ENCODE measurements at places on chromosomes 7 and 10.

DNA sequence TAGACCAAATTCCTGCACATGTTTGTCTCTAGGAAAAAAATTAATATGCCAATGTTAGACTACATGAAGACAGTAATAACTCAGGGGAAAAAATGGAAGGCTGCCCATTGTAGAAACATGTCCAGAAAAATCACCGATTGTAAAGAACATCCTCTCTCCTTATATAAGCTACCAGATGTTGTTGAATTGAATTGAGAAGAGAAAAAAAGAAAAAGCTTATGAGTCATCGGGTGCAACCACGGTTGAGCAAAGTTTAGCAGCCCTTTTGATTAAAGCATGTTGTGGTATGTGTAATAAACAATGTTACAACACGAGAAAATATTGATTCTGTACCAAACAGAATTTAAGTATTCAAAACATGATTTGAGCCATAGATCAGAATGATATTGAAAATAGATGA, 102.3 kb upstream of the ARHGAP21 start:
- no peak for DNase-seq

DNA sequence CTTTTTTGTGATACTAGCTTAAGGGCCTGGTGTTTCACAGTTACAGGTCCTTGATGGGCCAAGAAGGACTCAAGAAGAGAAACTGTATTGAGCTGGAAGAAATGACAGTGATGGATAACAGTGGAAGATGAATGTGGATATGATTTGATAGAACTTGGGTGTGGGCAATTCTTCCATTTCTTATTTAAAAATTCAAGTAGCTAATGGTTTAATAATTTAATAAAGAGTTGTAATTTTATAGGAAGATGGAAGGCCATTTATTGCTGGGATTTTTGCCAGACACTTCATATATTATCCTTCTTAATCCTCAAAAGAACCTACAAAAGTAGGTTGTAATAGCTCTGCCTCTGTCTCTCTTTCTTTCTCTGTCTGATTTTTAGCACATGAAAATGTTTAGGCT, 21.3 kb upstream of the AKR1B1 start:
- no peak for DNase-seq

GRCh38 chr7:27606270-27607209, 56.1 kb downstream of the HIBADH start:
- DNase-seq: no peak

GRCh38 chr7:77222065-77222464, 22.4 kb upstream of the FGL2 start:
- DNase-seq: no peak

DNA sequence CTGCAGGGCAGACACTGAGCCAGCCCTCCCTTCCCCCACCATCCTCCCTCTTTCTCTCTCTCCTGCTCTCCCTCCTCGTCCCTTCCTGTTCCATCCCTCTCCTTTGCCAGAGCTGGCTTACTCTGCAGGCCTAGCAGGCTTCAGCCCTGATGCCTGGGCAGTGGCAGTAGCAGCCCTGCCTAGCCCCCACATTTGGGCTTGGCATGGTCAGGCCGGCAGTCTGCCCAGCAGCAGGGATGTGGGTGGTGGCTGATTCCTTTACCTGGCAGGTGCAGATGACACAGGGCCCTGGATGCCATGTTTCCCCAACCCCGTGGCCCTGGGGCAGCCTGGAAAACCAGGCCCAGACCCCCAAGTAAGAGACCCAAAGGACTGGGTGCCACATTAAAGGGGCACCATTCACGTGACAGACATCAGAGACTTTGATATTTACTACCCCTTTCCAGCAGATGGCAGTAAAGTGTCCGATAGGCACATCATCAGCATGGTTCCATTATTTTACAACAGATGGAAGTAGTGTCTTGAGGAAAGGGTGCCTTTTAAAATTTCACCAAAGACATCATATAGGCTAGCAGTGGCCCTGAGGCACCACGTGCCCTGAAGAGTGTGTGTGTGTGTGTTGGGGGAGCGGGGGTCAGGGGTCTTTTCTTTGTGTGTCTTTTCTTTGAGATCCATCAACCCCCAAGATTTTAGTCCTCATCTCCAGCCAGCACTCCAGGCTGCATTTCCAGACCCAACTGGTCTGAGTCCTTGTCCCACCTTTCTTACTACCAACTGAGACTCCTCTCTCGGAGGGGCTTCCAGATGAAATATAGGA, 5.9 kb downstream of the KCP start:
- DNase-seq: no peak

DNA sequence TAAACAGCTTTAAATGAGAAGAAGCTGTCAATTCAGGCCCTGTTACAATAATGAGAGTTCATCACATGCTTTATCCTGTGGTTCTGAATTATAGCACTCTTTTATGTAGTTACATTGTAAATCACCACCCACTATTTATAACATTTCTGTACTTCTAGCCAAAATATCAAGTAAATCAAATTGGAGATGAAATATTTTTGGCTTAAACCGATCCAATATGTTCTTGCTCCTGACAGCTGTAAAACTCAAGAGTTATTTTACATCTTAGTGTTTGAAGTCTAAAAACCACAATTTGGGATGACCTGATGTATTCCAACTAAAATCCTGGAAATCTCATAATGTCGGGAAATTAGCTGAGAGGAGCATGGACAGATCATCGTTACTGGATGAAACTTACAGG, 371.2 kb upstream of the LRRN3 start:
- no peak for DNase-seq

DNA sequence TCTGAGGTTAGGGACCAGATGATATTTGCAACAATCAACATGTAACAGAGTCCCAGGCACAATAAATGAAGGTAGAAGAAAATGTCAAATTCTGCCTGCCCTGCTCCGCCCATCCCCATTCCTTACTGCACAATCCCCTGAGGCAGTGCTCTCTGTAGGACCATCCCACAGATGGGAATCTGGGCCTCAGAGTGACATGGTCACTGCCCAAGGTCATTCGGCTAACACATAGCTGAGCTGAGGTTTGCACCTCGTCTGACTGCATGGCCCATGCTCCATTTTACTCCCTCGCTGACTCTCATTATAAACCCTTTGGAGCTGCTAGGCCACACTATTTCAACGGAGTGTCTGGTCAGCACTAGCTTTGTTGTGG, 1.2 kb downstream of the HOGA1 start:
- DNase-seq: no peak

GRCh38 chr7:142916508-142916907, 17.0 kb downstream of the TRPV5 start:
- DNase-seq: no peak

DNA sequence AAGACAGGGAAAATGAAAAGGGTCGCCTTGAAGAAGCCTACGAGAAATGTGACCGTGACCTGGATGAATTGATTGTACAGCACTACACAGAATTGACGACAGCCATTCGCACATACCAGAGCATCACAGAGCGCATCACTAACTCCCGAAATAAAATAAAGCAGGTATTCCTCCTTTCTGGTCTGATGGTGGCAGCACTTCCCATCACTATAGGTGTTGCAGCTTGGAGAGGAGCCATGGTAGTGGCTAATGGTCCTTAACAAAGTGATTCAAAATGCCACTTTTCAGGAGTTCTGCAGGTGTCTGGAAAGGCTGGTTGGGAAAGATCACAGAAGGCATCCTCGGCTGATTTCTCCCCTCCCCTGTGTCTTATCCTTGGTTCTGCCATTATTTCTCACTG, 22.1 kb downstream of the EXOC4 start:
- DNase-seq: no peak

- no peak for DNase-seq
Measured at GRCh38 chr10:100713049-100713858, 32.1 kb upstream of the PAX2 start.

- DNase-seq: no peak
Measured at GRCh38 chr10:129116371-129116770, 350.7 kb upstream of the MGMT start.

DNA sequence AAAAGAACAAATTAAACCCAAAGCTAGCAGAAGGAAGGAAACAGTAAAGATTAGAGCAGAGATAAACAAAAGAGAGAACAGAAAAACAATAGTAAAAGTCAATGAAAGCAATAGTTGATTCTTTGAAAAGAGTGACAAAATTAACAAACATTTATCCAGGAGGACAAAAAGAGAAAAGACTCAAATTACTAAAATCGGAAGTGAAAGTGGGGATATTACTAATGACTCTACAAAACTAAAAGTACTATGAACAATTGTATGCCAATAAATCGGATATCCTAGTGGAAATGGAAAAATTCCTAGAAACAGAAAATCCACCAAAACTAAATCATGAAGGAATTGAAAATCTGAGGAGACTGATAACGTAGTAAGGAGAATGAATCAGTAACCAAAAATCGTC, 96.3 kb downstream of the SNX13 start:
- no peak for DNase-seq

DNA sequence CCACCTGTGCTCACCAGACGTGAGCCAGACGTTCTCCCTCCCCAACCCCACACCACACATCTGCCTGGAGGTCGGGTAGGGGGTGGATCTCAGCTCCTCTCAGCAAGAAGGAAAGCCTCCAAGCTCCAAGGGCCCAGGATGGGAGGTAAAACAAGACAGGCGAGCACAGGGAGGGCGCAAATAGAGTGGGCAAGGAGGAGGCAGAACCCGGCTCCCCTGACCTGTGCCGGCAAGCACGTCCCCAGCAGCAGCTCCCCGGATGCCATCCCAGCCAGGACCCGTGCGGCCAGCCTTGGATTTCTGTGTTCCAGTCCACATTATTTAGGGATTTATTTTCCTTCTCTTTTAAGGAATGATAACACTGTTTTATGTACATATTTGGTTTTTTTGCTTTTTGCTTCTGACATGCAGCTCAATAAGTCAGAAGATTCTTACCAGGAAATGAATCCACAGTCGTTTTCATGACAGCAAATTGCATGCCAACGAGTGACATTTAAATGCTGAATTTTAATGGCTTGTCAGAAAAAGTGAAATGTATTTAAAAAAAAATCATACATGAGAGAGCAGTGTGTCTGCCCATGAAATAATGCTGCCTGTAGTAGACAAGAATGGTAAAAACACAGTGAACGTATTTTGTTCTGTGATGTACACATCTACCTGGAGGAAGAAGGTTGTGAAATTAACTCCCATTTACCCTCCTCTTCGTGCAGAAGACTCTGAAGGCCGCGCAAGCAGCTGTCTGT, 276.5 kb downstream of the PTPRN2 start:
- no peak for DNase-seq

DNA sequence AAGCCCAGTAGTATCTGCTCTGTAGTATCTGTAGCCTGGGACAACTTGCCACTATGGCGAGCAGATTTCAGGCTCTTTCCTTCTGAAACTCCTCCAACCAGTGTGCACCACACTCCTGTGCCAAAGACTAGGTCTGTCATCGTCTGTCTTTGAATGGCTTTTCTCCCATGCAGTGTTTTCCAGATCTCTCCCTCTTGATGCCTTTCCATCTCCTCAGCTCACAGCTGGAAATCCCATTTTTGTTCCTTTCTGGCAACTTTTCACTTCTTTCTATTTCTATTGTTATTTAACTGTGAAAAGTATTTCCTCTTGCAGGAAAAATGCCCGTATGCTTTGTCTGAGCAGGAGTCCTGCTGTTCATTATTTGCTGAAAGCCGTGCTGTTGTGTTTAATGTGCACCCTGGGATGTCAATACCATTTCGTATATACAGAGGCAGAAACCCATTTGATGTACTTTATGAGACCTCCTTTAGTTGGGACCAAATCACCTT, 373.7 kb downstream of the PHTF2 start:
- DNase-seq: no peak

GRCh38 chr7:127618775-127619174, 833 bp upstream of the PAX4 start:
- no peak for DNase-seq

DNA sequence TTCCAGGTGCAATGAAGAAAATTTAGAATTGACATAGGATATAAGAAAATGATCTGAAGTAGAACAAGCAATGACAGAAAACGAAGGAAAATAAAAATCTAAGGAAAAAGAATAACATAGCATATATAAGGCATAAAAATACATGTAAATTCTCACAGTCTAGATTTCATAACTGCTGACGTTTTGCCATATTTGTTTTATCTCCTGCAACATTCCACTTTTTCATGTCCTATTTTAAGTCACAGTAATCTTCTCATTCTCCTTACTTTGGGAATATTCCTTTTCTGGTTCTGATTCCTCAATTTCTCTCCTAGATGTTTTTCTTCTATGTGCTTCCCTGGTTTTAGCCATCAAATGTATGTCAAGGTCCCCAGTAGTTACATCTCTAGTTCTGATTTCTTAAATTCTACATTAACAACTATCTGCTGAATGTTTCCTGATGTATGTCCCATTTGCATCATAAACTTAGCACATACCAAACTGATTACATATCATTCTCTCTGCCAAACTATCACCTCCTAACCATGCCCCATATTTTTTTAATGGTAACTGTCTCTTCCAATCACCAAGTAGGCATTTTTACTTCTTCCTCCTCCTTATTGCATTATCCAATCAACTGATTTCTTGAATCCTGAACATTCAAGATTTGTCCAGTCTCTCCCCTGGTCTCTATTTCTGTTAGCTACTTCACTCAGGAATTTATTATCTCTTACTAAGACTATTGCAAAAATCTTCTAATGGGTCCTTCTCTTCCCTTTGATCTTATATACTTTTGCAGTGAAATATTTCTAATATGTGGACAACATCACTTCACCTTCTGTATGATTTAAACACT, 171.3 kb downstream of the DNAJC1 start:
- DNase-seq: no peak

GRCh38 chr10:5630112-5630436, 36.3 kb downstream of the ASB13 start:
- DNase-seq: no peak

GRCh38 chr7:86911659-86912058, 147.8 kb downstream of the ELAPOR2 start:
- DNase-seq: no peak

- no peak for DNase-seq
Measured at GRCh38 chr10:108862676-108863350, 1060.5 kb downstream of the XPNPEP1 start.

DNA sequence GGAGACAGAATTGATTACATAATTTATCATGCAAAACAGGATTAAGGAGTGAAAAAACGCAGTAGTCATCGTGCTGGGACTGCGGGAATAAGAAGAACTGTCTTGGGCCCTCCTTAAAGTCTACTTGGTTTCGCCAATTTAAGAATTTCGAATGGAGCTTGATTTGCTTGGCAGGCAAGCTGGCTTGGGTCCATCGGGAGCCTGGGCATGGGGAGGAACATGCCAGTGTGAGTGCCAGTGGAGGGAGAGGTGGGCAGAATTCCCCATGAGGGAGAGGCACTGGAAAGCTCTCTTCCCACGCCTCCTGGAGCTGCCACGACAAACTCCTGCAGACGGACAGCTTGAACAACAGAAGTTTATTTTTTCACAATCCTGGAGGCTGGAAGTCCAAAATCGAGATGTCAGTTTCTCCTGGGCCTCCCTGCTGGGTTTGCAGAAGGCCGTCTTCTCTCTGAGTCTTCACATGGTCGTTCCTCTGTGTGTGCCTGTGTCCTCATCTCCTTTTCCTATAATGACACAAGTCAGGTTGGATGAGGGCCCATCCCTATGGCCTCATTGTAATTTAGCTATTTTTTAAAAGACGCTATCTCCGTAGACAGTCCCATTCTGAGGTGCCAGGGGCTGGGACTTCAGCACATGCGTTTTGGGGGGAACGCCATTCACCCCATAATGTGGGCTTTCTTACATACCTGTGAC, 528.7 kb upstream of the DPP6 start:
- DNase-seq: no peak

GRCh38 chr7:102097601-102098161, 189.0 kb upstream of the SH2B2 start:
- no peak for DNase-seq
